Activated T-cell treated with anti-CD3 and anti-CD28 coated beads for 4 hours (primary cell): ENCODE measurements at places on chromosomes 11 and 22.

DNA sequence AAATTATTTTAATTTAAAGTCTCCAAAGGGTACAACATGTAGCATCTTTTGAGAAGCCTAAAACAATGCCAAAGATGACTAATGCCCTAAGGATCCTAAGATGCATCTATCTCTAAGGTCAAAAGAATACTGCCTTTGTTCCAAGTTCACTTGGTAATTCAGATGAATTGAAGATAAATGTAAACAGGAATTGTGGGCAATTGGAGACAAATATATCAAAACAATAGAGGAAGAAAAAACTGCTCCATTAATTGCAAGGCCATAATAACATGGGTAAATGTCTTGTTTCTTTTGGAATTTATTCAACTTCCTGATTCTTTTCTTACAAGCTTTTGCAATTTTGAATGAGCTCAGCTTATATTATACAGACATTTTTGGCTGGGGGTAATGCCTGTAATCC lies 338.6 kb downstream of the TTC28 start:
- DNase-seq, result no peak

GRCh38 chr22:20442485-20443284 lies 5.1 kb upstream of the SCARF2 start:
- no peak for DNase-seq

DNA sequence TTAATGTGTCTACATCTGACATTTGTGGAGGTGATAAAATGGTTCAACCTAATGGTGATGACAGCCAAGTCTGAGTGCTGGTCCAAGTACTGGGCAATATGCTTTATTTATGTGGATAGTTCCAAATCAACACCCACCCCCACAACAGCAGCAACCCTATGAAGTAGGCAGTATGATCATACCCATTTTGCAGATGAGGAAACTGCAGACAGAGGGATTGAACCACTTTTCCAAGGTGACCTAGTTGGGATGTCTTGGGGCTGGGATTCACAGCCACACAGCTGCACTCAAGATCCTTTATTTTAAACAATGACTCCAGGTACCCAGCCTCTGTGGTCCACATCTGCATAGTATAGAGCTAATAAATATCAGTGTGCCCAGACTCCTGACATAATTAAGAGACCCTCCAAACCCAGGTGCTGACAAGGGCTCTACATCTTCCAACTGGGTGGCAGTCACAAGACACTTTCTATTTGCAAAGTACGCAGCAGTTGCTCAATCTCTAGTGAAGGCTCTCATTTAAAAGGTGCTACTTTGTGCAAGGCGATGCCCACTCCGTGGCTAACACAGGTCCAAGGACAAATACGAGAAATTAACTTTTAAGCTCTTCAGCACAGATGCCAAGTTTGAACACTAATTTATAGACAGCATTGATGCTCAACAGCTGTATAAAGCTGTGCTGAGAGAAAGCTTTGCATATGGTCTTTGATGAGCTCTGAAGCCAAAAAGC lies 426.6 kb downstream of the LARGE1 start:
- no peak for DNase-seq

DNA sequence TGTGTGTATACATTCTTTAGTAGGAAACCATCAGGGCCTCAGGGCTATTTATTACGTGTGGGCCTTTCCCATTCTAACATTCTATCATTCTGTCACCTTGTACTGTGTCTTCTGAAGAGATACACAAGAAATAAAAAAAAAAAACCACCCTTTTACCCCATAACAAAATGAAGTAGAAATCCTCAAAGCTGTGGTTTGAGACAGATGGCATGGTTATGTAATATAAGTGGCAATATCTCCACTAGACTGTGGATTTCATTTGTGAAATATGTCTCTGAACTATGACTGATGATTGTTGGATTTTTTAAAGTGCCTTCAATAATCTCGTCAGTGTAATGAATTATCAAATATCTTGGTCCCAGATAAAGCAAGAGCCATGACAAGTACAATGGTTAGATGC lies 150.0 kb upstream of the BLID start:
- DNase-seq, result no peak

DNA sequence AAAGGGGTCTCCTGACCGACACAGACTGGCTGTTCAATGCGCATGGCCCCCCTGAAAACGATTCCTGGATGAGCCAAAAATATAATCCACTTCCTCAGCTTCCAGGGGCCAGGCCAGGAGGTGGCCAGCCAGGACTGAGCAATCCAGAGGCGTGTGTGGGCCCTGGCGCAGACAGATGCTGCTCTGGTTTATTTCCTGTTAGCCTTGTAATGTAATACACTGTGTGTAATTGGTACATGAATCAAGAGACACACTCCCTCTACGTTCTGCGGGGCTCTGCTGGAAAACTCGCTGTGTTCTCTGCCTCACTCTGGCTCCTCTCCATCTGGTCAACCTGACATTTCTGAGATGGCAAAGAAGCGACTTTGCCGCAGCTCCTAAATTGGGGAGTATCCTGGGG lies 26.3 kb upstream of the ISX start:
- no peak for DNase-seq

DNA sequence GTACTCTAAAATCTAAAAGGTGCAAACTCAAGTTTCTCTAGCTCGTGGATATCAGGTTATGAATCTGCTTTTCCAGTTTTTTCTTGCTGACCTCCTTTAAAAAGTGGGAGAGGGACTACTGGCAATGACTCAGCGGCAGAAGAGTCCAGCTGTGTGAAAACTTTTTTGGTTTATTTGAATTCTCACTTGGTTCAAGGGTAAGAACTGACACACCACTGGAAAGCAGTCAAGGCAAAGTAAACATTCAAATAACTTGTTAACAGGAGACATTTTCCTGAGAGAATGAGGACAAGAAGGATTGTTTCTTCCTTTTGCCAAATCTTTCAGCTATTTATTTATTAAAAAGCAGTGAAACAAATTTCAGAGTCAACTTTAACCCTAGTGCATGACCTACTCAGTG lies 36.1 kb downstream of the CDON start:
- no peak for DNase-seq

- no peak for DNase-seq
Observed at GRCh38 chr11:8971196-8971923, 7.1 kb upstream of the TMEM9B start.

GRCh38 chr22:31233001-31233400 lies 20.9 kb downstream of the LIMK2 start:
- DNase-seq, result no peak

- no peak for DNase-seq
Observed at GRCh38 chr22:41034706-41035105, 57.7 kb upstream of the EP300 start.

DNA sequence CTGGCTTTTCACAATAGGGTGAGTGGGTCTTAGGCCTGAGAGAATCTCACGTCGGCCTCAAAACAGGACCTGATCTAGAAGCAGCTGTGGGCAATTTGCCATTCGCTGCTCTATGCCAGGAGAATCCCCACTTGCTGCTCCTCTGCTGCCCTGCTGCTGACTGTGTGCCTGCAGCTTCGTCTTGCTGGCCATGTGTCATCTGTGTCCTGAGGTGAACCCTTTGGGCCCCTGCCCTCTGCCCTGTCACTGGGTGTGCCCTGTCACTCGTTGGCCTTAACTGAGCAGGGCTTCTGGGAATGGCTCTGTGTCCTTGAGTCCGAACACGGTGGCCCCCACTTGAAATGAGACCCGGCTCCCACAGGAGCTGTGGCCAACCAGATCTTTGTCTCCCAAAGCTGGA lies 6.2 kb downstream of the NAA40 start:
- no peak for DNase-seq

GRCh38 chr22:45775569-45776312 lies 104.1 kb downstream of the ATXN10 start:
- DNase-seq, result no peak

- DNase-seq, result no peak
Observed at GRCh38 chr11:71154261-71154805, 98.0 kb downstream of the SHANK2 start.

DNA sequence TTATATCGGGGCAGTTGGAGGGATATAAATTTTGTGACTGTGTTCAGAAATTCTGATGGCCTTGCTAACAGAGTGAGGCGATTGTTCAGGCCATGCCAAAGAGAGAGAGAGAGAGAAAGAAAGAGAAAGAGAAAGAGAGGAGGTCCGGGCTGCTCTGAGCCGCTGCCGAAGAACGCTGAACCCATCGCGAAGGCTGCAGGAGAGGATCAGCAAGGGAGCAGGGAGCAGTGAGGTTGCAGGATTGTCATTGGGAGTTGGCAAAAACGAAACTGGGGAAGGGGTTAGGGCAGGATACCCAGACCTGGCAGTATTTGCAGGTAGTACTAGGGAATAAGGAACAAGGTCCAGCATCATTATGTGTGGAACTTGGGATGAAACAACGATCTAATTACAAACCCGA lies 537.1 kb downstream of the INSC start:
- no peak for DNase-seq

DNA sequence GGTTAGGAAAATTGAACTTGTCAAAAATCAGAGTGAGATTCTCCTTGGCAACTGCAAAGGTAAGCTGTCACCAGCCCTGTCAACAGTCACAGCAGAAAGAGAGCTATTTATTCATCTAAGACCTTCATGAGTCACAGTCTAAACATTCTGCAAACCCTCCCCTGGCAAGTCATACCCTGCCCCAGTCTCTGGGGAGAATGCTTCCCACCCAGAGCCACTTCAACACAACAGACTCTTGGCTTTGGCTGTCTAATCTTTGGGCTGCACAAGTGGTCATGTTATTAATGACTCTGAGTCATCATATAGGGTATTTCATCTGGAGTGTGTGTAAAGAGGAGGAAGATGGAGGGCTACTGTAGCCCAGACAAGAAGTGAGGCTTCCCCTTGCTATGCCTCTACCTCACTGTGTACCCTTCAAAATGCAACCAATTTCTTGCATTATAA lies 153.4 kb downstream of the CCDC34 start:
- DNase-seq, result no peak

GRCh38 chr22:30402028-30402765 lies 5.4 kb downstream of the SEC14L2 start:
- no peak for DNase-seq

- no peak for DNase-seq
Observed at GRCh38 chr11:26849036-26849435, 127.2 kb upstream of the SLC5A12 start.

- no peak for DNase-seq
Observed at GRCh38 chr22:29457730-29458129, 19.3 kb downstream of the RFPL1 start.

DNA sequence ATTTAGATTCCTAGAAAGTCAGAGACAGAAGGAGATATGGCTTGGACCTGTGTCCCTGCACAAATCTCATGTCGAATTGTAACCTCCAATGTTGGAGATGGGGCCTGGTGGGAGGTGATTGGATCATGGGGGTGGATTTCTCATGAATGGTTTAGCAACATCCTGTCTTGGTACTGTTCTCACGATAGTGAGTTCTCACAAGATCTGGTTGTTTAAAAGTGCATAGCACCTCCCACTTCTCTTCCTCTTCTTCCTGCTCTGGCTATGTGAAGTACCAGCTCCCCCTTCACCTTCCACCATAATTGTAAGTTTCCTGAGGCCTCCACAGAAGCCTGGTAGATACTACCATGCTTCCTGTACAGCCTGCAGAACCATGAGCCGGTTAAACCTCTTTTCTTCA lies 27.6 kb upstream of the PAMR1 start:
- no peak for DNase-seq
